Activated naive CD4-positive, alpha-beta T cell treated with anti-CD3 and anti-CD28 coated beads, Interleukin-2, amount 10 ng/mL, durations not matched to agents 5 hours and 36 hours (primary cell): ENCODE measurements at places on chromosomes 1 and 21. TPM values are rescaled to one million over a fixed set of nuclear protein-coding genes. Genes with fewer than 3 reads are reported as not detected.

Gene PDC
- not detected for total RNA-seq

Gene TCHHL1
- total RNA-seq: not detected

Gene CFHR1
- not detected for total RNA-seq

Gene DUSP12
- total RNA-seq: 19.8 TPM

Gene CHIA
- total RNA-seq: not detected
